ENCODE measurements at places on chromosomes 5 and 9.

DNA sequence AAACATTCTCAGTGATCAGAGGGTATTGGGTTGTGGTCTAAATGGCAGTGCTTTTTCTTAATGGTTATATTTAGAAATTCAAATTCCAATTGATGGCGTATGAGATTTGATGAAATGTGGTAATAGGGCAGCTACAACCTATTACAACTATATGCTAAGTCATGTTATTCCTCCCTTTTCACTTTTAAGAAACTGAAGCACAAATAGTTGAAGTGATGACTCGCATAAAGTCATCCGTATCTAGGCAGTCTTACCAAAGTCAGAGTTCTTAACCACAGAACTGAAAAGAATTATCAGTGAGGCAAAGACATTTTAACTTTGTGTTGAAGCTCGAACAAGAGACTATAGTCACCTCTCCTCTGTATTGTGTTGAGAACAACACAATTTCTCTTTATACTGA lies 28.2 kb downstream of the C9orf152 start:
- no peak for DNase-seq

DNA sequence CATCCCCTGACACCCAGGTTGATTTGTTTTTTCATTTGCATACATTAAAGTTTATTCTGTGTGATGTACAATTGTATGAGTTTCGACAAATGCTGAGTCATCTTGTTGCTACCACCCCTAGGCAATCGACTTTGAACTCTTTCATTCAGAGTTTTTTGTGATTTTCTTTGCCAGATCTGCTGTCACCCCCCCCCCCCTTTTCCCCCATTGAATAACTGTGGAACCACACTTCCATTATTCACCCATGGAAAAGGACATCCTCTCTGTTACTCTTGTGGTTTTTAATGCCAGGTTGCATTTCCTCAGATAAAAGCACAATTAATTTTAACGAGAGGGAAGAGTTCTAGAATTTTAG lies 13.7 kb upstream of the FAM120AOS start:
- no peak for DNase-seq

DNA sequence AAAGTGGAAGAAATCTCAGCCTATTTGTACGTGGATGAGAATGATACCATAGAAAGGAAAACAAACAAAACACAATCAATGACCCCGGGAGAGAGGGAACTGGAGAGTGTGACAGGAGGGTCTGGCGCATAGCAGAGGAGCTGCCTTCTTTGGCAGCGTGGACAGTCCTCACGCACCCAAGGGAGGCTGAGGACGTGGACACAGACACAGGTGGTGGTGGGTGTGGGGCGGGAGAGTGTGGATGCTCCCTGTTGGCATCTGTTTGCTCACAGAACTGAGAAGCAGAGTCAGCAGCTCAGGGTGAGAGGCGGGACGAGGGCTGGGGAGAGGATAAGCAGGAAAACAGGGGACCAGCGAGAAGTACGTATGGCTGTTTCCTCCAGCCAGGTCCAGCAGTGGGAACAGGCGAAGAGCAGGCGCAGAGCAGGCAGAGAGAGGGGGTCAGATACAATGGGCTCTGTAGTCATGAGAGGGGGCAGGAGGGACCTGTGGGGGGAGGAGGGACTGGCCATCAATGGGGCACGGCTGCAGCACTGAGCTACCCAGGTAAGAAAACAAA lies 10.0 kb downstream of the CMBL start:
- DNase-seq = no peak

DNA sequence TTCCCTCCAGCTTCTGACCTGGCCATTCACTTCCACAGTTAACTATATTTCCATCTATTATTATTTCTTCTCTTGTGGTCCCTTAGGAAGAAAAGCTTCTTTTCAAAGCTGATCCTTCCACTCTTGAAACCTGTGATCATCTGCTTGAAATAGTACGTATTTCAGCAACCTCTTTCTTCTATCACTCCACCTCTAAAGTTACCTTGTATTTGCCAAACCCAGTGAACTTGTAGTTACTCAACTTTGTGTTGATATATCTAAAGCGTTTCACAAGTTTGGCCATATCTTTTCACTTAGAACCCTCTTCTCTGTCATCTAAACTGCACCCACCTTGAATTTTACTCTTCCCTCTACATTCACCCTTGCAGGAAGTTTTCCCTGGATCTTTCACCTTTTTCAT lies 173.8 kb upstream of the RAD23B start:
- DNase-seq = no peak

DNA sequence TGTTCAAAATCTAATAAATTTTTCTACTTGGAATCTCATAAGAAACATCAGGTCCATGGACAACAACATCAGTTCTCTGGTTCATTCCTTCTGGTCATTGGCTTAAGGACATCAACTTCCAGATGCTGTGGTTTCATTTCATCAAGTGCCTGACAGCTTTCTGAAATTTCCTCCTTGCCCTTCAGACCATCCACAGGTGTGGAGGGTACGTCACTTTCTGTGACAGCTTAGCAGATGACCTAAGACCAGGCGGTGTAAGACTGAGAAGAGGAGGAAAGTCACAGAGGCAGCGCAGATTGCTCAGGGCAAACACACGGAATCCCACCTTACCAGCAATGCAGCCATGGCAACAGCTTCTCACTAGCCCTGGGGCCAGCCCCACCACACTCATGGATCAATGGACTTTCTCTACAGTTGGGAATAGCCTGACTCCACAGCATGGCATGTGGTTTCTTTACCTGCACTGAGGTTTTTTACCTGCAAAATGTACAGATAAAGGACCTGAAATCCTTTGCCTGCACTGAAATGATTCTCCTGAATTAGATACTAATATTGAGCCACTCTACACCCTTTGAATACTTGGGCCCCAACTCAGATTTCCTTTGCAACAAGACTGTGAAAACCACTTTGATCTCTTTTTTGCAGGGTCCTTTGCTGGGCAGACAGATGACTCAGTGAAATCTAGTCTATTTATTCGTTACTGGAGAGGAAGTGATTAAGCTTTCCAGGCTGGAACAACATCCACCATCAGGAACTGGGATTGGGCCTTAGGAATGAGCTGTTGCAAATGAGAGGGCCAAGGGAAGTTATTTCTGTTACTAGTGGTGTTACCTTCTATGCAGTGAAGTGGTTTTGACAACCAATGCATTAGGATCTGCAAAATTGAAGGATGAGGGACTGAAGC lies 26.9 kb downstream of the TICAM2 start:
- no peak for DNase-seq

- no peak for DNase-seq
Observed at GRCh38 chr5:98679963-98680362, 93.5 kb upstream of the RGMB start.

- no peak for DNase-seq
Observed at GRCh38 chr9:20579524-20580314, 42.6 kb downstream of the MLLT3 start.

DNA sequence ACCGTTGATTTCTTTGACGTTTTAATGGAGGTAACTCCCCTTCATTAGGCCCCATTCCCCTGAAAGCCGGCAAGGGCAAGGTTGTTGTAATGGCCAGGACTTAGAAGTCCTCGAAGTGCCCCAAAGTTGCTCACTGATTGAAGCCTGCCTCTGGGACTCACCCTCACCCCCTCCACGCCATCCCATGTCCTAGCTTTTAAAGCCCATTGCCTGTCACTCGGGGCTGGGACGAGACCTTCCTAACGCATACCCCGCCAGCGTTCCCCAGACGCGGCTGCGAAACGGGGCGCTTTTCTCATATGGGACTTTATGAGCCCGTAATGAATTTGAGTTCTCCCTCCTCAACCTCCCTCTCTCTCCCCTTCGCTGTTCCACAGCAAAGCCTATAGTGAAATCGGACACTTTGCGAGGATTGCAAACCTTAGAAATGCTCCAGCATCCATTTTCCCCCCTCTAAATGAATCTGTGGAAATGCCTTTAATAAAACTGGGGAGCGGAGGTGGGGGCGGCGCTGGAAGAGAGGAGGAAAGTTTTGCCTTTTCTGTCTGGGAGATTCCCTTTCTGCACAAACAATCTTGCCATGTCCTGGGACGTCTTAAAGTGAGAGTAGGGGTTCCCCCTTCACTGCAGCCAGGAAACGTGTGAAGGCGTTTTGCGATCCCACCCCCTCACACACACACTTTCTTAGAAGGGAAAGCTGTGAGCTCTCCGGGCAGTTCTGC lies 1.5 kb downstream of the PAPPA start:
- DNase-seq = no peak

- no peak for DNase-seq
Observed at GRCh38 chr9:71897577-71897976, 13.4 kb downstream of the ABHD17B start.

DNA sequence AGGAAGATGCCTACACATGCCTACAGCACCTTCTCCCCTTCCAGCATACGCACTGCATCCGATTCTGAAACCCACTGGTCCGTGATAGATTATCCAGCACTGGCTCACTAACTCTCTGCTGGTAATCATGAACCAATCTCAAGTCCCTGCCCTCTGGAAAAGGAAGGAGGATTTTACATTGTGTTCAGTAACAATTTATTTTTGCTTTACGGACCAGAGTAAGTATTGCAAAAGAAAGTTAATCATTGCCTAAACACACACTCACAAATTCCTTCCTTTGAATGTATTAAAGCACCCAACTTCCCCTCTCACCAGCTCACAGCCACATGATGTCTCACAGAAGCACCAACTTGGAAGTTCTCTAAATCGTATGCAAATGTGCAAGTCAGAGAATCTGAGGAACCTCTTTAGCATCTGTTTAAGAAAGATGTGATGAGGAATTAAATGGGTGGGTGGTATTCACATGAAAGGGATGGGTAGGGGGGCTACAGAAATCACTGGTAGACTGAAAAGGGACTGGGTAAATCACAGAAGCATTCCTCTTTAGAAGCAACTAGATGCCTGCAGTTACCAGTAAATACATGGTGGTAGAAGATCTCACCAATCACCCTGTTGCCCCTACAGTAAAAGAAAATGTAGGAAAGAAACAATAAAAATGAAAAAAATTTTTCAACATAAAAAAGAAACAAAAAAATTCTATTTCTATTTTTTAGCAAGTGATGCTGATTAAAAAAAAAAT lies 8.4 kb downstream of the GNAQ start:
- no peak for DNase-seq

- DNase-seq = no peak
Observed at GRCh38 chr9:85158512-85158911, 489.0 kb downstream of the NTRK2 start.

- no peak for DNase-seq
Observed at GRCh38 chr5:143495110-143495509, 91.6 kb upstream of the NR3C1 start.

- no peak for DNase-seq
Observed at GRCh38 chr9:127209220-127209619, 55.4 kb upstream of the GARNL3 start.

DNA sequence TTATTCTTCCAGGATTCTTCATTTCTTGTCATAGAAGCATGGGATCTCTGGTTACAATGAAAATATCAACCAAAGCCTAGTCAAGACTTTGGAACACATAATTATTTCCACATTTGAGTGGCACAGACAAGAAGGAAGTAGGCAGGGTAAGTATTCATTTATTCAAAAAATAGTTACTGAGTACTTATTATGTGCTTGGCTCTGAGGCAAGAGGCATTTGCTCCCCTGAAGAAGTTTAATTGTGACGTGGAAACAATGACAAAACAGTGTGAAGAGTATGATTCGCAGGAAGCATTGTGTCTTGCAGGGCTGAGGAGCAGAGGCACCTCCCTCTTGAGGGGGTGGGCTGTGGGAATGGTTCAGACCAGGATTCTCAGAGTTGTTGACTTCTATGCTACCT lies 45.0 kb upstream of the TNFSF15 start:
- no peak for DNase-seq

GRCh38 chr5:173618927-173619519 lies 2.6 kb upstream of the BOD1 start:
- DNase-seq = no peak

DNA sequence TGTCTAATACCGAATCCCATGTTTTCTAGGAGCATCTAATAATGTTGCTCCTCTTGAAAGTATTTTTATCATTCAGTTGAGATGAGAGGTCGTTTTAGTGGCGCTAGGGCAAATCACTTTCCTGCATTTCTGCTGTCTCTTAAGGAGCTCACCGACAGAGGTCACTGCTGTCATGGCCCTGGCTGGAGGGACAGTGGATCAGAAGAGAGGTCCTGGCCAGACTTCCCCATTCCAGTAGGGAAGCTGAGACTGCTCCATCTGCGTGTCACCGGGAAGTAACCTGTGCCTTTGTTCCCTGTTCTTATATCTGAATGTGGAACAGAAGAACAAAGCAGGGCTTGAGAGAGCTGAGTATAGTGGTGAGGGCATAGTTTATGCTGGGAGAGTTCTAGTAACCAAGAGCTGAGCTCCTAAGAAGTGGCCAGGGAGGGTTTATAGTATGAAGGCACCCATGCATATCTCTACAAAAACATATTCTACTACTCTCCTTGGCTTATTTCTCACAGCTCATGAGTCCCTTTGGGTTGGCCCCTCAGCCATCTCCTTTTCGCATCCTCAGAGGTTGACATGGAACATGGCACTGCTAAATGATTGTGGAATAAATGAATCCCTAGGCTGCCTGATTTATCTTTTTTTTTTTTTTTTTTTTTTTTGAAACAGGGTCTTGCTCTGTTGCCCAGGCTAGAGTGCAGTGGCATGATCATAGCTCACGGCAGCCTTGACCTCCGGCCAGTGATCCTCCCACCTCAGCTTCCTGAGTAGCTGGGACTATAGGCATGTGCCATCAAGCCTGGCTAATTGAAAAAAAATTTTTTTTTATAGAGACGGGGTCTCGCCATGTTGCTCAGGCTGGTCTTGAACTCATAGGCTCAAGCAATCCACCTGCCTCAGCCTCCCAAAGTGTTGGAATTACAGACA lies 27.2 kb downstream of the ATP6V0E1 start:
- DNase-seq = no peak

DNA sequence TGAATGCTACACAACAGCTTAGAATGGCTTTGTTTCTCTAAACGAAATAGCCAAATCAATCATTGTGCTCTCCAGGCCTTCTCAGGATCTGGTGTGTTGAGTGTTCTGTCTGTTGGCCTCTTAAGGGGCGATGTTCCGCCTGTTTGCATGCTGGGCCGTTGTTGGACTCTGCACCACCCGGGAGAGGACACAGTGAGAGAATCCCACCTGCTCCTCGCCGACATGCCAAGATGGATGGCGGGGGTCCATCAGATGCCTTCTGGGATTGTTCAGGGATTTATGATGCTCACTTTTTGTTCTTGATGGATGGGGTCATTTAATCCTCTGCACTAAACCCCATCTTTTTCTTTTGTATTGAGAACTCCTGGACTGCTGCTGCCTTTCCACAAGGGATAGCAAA lies 159.9 kb downstream of the NTRK2 start:
- DNase-seq = no peak

- DNase-seq = no peak
Observed at GRCh38 chr5:175657593-175658271, at the start of gene HRH2. Gene HRH2 (plus strand): TSS chr5:175658071. CDS start chr5:175683234, 25,163 bp downstream.
